Osteocyte (in vitro differentiated cells): ENCODE measurements at places on chromosomes 11 and 22. TPM values are rescaled to one million over a fixed set of nuclear protein-coding genes. Genes with fewer than 3 reads are reported as not detected.

- no peak for DNase-seq
Measured at GRCh38 chr11:8527939-8528338, 66.1 kb downstream of the STK33 start.

DNA sequence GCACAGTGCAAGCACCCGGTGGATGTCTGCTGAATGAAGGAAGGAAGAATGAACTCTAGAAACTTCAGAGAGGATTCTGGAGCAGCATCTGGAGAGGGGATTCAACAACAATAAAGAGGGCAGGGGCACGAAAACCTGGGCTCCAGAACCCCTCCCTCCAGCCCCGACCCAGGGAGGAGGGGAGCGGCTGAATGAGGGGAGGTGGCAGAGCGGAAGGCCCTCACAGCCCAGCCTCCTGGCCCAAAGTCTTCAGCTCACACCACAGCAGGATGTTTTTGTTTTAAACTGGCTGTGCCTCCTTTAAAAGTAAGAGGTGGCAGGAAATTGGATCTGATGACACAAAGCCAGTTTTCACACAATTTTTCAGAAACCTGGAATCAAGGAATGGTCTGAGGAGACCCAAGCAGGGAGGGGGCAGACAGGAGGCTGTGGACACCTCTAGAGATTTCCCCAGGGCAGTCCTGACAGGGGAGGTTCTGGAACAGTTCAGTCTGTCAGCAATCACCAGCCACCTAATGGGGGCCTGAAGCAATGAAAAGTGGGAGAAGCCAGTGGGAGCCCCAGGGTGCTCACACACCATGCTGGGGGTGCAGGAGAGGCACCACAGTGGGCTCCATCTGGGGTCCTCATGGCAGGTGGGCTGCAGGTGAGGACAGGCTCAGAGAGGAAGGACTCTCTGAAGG lies 44.4 kb upstream of the TCF20 start:
- no peak for DNase-seq

DNA sequence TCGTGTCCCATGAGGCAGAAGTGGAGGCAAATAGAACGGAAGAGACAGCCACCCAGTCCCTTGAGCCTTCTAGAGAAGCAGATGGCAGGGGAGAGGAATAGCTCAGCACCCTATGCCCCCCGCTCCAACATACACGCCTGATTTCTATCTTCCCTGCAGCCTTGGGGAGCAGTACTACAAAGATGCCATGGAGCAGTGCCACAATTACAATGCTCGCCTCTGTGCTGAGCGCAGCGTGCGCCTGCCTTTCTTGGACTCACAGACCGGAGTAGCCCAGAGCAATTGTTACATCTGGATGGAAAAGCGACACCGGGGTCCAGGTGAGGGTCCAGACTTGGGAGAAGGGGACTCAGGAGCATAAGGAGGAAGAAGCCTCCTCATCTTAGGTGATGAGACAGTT lies 6.6 kb downstream of the DPF2 start:
- no peak for DNase-seq

GRCh38 chr22:36904260-36904880 lies 9.1 kb upstream of the CSF2RB start:
- no peak for DNase-seq

DNA sequence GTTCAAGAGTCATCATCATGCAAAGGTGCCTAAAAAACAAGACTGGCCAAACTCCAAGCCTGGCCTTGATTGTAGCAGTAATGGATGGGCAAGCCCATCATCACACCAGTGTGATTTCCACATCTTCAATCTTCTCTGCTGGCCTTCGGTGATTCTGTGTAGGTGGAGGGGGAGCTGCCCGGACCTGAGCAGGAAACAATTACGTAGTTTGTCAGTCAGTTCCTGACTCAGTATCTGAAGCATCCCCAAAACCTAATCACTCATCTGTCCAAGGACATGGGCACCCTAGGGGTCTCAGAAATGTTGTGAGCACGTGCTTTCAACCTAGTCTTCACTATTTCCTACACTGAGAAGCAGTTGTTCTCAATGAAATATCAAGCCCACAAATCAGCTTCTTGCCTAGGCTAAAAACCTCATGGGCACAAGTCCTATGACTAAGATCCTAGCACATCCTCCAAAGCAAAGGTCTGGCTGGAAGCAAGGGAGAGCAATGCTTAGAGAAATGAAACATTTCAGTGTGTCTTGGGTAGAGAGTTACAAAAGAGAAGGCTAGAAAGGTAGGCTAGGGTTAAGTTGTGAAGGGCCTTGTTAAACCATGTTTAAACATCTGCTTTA lies 24.6 kb downstream of the ATG16L2 start:
- peak; percentile 49 for DNase-seq

GRCh38 chr11:25943777-25944661 lies 387.9 kb upstream of the ANO3 start:
- DNase-seq = no peak

GRCh38 chr11:86811637-86812321 lies 11.4 kb downstream of the PRSS23 start:
- DNase-seq = no peak

DNA sequence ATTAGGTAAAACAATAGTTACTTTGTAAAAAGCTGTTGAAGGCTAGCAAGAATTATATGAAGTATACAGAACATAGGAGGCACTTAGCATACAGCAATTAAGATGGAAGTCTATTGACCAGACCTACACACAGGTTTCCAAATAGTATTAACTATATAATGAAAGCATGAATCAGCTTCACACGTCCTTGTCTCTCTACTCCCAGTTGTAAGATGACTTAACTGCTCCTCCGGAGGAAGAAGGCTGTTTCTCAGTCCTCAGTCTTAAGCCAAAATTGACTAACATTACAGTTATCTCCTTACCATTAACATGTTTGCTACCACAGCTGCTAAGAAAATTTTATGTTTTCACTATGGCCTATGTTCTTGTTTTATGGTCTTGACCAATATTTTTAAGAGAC lies 24.7 kb downstream of the SIK3 start:
- DNase-seq = no peak

DNA sequence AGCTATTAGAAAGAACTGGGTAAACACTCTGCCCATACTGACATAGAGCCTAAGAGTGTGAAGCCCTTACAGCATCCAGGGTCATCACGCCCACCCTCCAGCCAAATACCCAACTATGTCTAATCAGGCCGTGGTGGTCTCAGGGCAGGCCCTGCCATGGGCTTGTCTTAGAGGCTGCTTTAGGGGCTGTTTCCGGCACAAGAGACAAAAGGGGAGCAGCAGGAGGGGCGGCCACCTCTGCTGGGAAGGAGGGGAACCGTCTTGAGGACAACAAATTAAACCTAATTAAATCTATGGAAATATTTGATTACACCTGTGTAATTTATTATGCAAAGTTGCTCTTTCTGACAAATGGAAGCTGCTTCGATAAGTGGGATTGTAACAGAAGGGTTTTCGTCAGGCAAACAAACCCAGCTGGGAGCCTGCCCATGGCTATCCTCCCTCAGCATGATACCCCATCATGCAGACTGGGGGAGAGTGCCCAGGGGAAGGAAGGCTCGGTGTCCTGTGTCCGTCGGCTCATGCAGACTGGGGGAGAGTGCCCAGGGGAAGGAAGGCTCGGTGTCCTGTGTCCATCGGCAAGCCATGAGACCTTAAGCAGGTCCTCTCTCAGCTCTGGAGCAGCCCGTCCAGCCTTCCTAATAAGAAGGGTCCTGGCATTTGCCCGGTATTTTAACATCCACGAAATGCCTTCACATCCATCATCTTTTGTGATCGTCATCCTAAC lies 163.6 kb upstream of the B3GAT1 start:
- peak; percentile 66 for DNase-seq

FADS2 gene
- 193 and 207 TPM in 2 replicates for total RNA-seq

PEX16 gene
- 24.5 and 24.8 TPM in 2 replicates for total RNA-seq

EFCAB6 gene
- 1.4 and 1.5 TPM in 2 replicates for total RNA-seq

KREMEN1 gene
- total RNA-seq = 2.9 and 5.4 TPM in 2 replicates

OR51B2 gene
- total RNA-seq = not detected in 2 replicates

OR51B5 gene
- not detected in 2 replicates for total RNA-seq

ACP2 gene
- 55.7 and 60.5 TPM in 2 replicates for total RNA-seq

DBX1 gene
- total RNA-seq = not detected in 2 replicates

CPT1A gene
- total RNA-seq = 109 and 117 TPM in 2 replicates

SYT13 gene
- 0.13 TPM in 1 of 2 replicates, not detected in the other for total RNA-seq
